ENCODE measurements at places on chromosomes 13 and 19. TPM values are rescaled to one million over a fixed set of nuclear protein-coding genes. Genes with fewer than 3 reads are reported as not detected.

GRCh38 chr19:2503521-2504109, 27.7 kb downstream of the GADD45B start:
- DNase-seq, result no peak

- no peak for DNase-seq
Measured at GRCh38 chr13:60175571-60175970, 11.8 kb upstream of the DIAPH3 start.

Gene SLC1A6
- polyA plus RNA-seq, result 0.27 TPM

Gene ZNF132
- polyA plus RNA-seq, result 15.9 TPM

- DNase-seq, result no peak
Measured at GRCh38 chr13:113400621-113401451, 36.9 kb upstream of the GRTP1 start.

- no peak for DNase-seq
Measured at GRCh38 chr13:73223372-73223781, 164.6 kb downstream of the KLF5 start.

Gene CD22
- 43.9 TPM for polyA plus RNA-seq
